Activated naive CD8-positive, alpha-beta T cell treated with anti-CD3 and anti-CD28 coated beads for 36 hours (primary cell): ENCODE measurements at places on chromosomes 5 and 9.

GRCh38 chr5:91214571-91214970 lies 168.5 kb downstream of the ARRDC3 start:
- DNase-seq: no peak

- DNase-seq: no peak
These were observed 46.8 kb upstream of the GRAMD2B start for GRCh38 chr5:126376443-126376842.

GRCh38 chr5:67361932-67362729 lies 165.5 kb upstream of the CD180 start:
- no peak for DNase-seq

DNA sequence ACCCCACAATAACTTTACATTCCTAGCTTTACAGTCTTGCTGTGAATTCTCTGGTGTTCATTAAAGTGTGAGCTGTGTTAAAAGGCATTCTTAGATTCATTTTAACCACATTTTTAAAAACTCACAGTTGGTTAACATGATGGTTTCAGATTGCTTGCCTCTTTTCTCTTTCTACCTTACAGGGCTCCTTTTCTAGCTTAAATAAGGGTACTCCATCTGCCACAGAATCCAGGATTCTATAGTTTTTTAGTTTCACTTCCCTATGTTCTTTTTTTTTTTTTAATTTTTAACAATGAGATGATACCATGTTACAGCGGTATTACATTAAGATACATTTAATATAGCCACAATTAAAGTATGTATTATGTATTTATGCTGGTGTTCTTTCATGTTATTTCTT lies 3.9 kb upstream of the FBXO4 start:
- no peak for DNase-seq

DNA sequence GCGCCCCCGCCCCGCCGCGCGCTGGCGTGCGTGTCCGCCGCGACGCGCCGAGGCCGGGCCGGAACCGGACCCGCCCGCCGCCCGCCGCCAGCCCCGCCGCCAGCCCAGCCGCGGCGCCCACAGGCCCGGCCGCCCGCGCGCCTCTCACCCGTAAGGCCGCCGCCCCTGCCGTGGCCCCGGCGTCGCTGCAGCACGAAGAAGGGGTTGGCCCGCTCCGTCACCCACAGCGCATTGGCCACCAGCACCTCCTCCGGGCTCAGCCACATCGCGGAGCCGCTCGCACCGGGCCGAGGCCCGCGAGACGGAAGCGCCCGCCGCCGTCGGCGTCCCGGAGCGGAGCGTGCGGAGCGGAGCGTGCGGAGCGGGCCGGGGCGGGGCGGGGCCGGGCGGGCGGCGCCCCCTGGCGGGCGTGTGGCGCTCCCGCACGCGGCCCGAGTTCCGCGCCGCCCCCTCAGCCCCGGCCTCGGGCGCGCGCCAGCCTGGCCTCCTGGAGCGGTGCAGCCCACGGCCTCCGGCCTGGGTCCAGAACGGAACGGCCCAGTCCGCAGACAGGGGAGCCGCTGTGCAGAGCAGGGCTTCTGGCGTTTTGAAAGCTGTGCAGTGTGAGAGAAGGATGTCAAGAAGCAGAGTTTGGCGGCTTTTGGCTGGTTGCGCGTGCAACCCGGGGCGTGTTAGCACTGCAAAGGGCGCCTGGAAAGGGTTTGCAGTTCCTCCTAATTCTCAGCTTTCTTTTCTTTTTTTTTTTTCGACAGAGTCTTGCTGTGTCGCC lies at the start of gene TBC1D9B:
TSS of gene TBC1D9B (minus strand) at position 342 of the 769 bp plus-strand sequence. CDS start at position 266, 76 bp downstream.
- peak; percentile 76 for DNase-seq

DNA sequence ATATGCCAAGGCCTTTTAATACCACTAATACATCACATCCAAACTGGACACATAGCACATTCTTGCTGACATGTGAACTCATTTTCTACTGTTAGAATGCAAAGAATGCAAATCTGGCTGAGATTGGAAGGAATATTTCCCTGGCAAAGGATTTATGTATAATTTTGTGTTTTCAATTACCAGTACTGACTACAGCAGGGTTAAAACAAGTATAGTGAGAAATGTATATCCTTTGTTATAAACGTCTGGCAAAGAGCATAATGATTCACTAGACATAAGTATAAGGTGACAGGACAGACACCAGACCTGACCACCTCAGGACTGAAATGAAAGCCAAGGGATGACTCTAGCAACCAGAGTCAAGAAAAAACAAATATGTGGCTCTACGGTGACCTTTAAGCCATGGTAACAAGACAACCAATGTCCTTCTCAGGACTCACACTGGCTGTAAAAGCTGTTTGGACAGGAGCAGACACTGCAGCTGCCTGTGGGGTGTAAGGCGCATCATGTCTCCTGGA lies 95.0 kb downstream of the MRPS27 start:
- DNase-seq: no peak

DNA sequence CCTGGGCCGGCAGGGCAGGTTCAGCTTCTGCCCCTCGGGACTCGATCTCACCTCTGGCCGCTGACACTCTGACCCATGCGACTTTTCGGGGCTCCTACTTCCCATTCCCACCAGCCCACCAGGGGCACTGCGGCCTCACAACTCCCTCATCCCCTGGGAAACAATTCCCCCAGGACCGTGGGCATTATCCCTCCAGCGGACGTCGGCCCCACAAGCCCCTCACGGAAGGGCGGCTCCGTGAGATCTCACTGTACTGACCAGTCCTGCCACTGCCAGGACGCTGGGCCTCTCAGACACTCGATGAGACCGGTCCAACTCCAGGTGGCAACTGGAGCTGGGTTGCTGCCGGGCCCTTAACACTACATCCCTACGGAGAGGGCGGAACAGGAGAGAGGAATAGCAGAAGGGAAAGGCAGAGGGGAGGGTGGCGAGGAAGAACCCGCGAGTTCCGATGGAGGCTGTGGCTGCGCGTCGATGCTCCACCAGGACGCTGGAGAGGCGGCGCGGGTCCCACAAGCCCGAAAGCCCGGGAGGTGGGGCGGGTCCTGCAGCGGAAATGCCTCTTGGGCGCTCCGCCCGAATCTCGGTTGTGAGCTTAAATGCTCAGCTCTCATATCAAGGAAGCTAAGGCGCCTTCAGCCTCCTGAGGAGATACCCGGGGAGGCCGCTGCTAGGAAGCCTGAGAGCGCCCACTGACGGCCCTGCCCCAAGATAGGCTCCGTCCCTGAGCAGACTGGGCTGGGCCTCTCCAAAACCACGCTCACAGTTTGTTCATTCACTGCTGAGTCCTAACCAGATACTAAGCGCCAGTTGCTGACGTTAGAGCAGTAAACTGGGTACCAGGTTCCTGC lies 36.3 kb downstream of the VCP start:
- peak; percentile 56 for DNase-seq

DNA sequence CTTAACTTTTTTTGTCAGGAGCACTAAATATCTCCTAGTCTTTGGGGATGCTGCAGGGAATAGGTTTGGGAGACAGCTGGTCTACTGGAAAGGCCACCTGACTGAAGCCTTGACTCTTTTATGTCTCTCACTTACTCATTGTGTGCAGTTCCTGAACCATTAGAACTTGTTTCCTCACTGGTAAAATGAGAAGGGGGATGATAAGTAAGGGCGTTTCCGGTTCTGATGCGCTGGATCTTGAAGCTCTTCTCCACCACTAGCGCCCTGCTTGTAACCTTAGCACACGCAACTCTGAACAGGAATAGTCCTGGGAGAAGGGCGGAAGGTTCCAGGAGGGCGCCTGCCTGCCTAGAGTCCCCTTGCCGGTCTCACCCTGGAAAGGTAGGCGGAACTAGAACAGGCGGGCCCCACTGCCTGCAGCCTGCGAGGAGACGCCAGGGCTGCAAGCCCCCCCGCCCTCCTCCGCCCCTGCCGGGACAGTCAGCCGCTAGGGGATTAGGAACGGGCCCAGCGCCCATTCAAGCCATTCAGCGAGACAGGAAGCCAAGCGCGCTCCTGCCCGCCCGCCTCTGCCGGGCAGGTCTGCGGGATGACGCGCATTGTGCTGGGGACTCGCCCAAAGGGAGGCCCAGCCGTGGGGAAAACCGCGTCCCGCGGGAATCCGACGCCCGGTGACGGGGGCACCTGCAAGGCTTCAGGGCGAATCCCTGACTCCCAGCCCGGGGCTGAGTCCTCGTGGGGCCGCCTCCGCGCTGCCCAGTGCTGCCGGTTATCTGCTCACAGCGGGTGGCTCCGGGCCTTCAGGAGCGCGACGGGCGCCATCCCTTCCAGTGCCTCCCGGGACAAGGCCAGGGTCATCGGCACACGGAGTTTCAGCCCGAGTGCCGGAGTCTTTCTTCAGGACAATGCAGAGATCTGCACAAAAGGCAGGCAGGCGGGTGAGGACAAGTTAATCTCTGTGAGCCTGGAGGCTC lies 44.0 kb upstream of the XPA start:
- peak; percentile 54 for DNase-seq

GRCh38 chr5:129511291-129511690 lies 51.2 kb downstream of the ADAMTS19 start:
- DNase-seq: no peak

DNA sequence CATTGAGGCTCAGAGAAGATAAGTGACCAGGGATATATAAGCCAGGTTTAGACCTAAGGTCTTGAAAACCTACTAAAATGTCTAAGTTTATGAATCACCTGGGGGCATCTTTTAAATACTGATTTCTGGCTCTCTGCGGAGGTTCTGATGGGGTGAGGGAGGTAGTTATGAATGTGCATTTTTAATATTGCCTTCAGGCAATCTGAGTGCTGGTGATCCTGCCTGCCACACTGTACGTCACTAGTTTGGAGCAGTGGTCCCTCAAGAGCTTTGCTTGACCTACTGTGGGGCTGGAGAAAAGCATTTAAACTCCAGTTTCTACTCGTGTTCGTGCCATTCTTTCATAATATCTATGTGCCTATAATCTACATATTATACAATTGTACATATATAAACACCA lies 36.1 kb downstream of the KLF4 start:
- DNase-seq: no peak

GRCh38 chr9:121807823-121808278 lies 156.4 kb downstream of the DAB2IP start:
- no peak for DNase-seq

DNA sequence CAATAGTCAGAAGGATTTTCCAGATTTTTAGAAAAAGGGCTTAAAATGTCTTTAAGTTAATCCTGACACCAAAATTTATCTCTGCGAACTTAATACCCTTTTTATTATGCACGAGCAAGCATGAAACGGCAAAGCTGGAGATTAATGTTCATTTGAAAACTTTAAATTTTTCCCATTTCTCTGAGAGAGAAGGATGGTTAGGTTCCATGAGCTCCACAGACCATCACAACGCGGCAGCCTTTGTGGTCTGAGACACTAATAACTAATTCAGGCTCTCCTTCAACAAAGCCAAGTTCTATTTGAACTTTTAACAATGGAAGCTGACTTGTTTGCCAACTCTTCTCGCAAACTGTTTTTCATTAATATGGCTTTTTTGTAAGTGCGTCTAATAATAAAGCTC lies 94.7 kb downstream of the MYO10 start:
- DNase-seq: no peak

GRCh38 chr9:107172160-107172978 lies 110.7 kb upstream of the RAD23B start:
- DNase-seq: peak; percentile 52

- no peak for DNase-seq
These were observed 49.2 kb upstream of the SHOC1 start for GRCh38 chr9:111843971-111844370.

GRCh38 chr5:140986117-140986521 lies 19.8 kb downstream of the PCDHAC2 start:
- no peak for DNase-seq

GRCh38 chr9:99433095-99433494 lies 211.0 kb downstream of the SEC61B start:
- DNase-seq: no peak

- DNase-seq: no peak
These were observed 197.5 kb downstream of the NPR3 start for GRCh38 chr5:32908641-32909040.

- DNase-seq: no peak
These were observed 102.8 kb downstream of the KCTD16 start for GRCh38 chr5:144273232-144274027.

- DNase-seq: no peak
These were observed 100.6 kb upstream of the VCAN start for GRCh38 chr5:83370957-83371356.

- no peak for DNase-seq
These were observed 72.2 kb downstream of the ANKRD55 start for GRCh38 chr5:56160723-56161438.

GRCh38 chr5:10438301-10438700 lies 3.4 kb upstream of the ROPN1L start:
- DNase-seq: no peak

DNA sequence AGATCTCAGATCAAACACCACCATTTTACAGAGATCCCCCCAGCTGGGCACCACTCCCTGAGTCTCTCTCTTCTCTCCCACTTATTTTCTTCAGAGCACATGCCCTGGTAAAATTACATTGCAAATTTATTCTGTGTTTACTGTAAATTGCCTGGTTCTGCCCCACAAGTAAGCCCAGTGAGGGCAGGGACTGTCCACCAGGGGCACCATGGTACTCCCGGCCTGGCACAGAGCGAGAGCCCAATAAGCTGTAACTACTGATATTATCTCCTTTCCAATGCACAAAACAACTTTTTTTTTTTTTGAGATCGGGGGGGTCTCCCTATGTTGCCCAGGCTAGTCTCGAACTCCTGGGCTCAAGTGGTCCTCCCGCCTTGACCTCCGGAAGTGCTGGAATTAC lies 123.0 kb downstream of the PAX5 start:
- DNase-seq: no peak

DNA sequence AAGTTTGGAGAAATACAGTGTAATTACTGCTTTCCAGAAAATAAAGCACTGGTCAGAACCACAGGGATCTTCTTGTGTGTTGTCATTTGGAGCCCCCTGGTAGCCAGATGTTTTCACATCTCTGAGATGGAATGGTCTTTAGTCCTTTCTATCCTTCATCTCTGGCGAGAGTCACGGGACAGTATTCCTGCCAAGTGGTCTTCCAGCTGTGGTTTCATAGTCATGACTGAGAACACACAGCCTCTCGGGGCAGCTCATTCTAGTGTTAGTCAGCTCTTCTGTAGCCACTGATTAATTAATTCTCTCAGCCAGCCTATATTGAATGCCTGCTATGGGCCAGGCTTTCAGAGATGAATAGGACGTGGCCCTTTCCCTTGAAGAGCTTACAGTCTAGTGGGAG lies 34.1 kb downstream of the HMGXB3 start:
- DNase-seq: no peak

- DNase-seq: no peak
These were observed 16.5 kb upstream of the SLC2A8 start for GRCh38 chr9:127380479-127380878.

DNA sequence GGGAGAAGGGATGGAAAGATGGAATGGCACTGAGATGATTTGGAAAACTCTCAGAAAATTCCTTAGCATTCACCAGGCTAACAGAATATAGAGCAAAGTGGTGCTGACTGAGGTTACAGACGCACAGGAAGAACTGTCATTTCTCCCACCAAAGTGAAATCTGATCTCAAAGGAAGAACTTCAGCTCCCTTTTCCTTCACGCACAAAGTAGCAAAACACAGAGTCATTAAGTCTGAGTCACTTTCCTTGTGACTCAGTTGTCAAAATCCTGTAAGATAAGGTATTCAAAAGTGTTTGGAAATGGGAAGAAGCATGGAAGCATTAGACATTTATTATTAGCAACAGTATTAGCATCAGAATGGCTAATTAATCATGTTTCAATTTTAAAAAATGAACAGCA lies 11.7 kb downstream of the MPDZ start:
- no peak for DNase-seq
